ENCODE measurements at places on chromosomes 5 and 9.

DNA sequence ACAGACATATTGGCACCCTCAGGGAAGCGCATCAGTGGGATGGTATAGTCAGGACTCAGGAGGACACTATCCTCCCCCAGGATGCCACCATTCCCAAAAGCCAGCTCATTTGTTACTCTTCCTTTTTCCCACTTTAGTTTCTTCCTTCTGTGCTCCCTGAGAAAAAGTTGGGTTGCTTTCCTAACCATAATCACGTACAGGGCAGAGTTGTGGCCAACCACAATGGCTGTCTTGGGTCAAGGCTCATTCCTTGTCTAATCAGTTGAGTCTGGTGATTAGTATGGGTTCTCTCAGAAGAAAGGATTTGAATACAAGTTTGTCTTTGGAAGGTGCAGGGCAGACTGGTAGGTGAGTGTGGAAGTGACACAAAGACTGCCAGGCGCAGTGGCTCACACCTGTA lies 26.6 kb upstream of the ATP6V1G1 start:
- no peak for DNase-seq

- DNase-seq = no peak
Measured at GRCh38 chr5:26530305-26530704, 508.1 kb downstream of the CDH9 start.

DNA sequence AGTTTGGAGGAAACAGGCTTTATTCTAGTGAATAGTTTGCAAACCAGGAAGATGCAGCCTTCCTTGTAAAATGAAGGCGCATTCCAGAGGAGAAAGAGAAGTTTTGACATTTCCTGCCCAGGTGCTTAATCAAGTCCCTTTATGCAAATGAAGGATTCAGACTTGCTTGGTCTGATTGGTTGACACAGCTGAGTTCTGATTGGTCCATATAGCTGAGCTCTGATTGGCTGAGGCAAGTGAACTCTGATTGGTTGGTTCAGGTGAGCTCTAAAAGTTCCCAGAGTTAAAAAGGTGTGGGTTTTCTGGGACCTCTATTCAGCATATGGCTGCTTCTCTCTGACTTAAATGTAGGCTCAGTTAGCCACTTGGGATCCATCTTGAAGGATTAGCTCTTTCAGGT lies 151.0 kb downstream of the CACNA1B start:
- DNase-seq = no peak

- no peak for DNase-seq
Measured at GRCh38 chr5:119743927-119744326, 114.6 kb downstream of the FAM170A start.

- DNase-seq = no peak
Measured at GRCh38 chr9:3526997-3527940, 1.5 kb upstream of the RFX3 start.

DNA sequence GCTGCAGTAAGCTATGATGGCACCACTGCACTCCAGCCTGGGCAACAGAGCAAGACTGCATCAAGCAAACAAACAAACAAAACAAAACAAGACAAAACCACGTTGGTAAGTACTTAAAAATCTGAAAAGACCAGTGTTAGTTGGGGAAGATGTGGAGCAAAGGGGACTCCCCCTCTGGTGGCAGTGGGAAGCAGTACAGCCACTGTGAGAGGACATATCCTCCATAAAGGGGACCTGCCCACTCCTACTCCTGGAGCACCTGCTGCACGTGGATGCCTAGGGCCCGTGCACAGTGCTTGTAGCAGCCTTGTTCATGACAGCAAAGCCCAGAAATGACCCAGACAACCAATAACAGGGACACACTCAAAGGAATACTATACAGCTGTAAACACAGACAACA lies 17.0 kb upstream of the IPPK start:
- no peak for DNase-seq

DNA sequence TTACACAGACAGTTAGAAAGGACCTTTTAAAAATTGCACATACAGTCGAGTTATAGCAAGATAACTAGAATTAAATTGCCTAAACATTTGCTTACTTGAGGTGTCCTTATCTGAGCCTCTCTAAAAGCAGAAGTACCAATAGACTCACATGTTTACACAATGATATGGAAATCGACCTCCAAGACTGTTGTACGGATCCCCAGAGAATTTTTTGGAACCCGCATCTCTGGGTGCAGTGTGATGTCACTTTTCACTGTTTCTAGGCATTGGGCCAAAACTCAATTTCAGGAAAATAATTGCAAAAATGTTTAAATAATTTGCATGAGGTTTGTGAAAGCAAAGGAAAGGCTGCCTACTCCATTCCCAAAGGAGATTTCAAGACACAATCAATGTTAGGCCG lies 63.1 kb upstream of the ATG10 start:
- no peak for DNase-seq

- DNase-seq = no peak
Measured at GRCh38 chr5:23991406-23991805, 484.0 kb downstream of the PRDM9 start.

GRCh38 chr5:42944989-42945388 lies 95.1 kb downstream of the ANXA2R start:
- no peak for DNase-seq

DNA sequence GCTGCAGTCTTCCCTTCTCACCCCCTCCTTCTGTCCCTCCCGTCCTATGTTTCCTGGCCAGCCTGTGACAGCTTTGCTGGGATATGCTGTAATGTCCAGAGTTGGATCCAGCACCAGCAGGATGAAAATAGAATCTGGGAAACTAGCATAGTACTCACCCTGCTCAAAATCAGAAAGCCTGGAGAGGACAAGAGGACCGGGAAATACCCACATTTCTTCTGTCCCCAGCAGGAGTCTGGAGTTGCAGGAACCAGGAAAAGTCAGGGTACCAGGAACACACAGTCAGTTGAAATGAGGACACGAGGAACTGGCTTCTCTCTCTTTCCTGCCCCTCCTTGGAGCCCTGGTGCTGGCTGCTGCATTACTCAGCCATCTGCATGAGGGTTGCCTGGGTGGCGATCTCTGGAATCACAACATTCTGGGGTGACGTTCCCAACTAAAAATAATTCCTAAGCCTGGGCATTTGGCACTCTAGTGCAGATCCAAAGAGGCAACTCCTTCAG lies 59.6 kb upstream of the NFIL3 start:
- no peak for DNase-seq

DNA sequence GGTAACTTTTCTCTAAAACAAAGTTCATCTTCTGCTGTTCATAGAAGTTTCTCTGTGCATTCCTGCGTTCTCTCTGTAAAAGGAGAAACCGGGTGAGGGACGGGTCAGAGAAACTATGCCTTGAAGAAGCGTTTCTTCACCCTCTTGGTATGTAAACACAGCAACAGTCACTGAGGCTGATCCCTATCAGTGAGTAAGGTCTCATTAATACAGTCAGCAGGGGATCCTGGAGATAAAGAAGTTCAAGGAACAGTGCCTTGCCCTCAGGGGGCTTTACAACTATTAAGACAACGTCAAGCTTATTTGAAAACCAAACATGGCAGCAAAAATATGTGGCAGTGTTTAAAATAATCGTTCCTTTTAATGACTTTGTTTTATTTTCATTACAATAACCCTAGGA lies 202.9 kb upstream of the IL12B start:
- DNase-seq = no peak

DNA sequence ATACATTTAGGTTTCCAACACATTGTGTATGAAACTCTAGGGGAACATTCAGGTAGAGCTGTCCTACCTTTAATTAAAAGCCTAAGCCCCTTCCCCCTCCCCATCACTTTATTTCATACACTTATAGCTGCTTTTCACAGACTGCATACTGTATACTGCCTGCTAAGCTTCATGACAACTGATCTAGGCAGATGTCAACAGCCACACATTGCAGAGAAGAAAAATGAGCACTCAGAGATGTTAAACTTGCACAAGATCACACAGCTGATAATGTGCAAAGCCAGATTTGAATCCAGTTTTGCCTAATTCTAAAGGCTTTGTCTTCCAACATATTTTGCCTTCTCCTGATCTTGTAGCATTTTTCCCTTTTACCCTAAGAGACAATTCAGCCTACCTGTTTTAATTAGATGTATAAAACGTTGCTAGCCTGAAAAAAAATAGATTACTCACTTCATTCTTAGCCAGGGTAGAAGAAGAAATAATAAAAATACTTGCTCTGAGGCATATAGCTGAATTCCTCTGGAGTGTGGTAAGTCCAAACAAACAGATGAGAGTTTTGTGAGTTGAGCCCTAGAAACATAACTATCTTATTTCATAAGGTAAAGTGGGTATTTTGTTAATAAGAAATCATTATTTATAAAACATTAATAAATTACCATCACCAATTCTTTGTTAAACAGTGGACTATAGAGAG lies 56.9 kb upstream of the CAST start:
- no peak for DNase-seq

DNA sequence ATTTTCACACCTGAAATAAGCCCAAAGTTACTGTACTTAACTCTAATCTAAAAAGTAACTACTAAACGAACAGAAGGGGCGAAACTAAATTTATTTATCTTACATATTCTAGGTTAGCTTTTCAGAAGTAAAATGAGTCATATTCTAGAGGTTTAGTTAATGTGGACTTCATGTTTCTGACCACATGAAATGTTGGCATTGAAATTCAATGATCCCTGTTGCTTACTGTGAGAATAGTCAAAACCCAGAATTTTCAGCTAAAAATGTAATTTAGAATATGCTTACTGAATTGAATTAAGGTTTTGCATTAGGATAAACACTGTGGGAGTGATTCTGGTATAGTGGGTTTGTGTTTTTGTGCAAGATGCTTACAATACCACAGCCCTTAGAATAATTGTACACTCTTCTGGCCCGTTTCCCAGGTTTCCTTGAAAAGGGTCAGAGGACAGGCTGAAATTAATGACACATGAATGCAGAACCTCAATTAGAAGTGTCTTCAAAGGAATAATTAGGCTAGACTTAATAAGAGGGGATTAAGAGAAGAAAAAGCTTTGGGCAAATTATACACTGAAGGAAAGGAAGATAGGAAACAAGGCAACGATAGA lies 1.4 kb upstream of the SNX18 start:
- DNase-seq = no peak

- no peak for DNase-seq
Measured at GRCh38 chr9:23502004-23502403, 324.0 kb downstream of the ELAVL2 start.

GRCh38 chr9:122944960-122945888 lies 4.4 kb downstream of the RABGAP1 start:
- no peak for DNase-seq

- DNase-seq = no peak
Measured at GRCh38 chr9:106862110-106862820, 701 bp upstream of the ZNF462 start.

GRCh38 chr5:122156724-122157325 lies 27.5 kb downstream of the ZNF474 start:
- DNase-seq = no peak

DNA sequence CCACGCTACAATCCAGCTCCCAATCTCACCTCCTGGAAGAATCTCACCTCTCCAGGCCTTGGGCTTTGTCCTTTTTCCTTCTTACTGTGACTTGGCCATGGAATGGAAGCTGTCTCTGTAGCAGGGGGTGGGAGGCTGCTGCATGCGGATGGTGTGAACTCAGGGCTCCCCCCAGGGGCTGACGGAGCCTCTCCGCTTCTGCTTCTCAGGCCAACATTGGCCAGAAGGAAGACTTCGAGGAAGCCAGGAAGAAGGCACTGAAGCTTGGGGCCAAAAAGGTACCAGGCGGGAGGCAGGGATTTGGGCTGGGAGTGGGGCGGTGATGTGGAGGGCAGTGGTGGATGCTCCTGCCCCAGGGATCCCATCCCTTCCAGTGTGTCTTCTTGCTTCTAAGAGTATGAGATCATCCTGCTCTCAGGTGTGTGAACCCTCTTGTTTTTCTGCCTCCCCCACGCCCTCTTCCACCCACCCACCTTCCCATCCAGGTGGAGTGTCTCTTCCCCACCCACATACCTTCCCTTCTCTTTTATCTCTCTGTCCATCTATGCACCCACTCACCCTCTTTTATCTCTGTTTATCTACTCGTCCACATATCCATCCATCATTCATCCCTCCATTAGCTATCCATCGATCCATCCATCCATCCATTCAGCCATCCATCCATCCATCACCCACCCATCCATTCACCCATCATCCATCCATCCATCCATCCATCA lies 9.5 kb downstream of the ASS1 start:
- DNase-seq = no peak

- DNase-seq = no peak
Measured at GRCh38 chr5:135087950-135088349, 53.9 kb upstream of the PITX1 start.

DNA sequence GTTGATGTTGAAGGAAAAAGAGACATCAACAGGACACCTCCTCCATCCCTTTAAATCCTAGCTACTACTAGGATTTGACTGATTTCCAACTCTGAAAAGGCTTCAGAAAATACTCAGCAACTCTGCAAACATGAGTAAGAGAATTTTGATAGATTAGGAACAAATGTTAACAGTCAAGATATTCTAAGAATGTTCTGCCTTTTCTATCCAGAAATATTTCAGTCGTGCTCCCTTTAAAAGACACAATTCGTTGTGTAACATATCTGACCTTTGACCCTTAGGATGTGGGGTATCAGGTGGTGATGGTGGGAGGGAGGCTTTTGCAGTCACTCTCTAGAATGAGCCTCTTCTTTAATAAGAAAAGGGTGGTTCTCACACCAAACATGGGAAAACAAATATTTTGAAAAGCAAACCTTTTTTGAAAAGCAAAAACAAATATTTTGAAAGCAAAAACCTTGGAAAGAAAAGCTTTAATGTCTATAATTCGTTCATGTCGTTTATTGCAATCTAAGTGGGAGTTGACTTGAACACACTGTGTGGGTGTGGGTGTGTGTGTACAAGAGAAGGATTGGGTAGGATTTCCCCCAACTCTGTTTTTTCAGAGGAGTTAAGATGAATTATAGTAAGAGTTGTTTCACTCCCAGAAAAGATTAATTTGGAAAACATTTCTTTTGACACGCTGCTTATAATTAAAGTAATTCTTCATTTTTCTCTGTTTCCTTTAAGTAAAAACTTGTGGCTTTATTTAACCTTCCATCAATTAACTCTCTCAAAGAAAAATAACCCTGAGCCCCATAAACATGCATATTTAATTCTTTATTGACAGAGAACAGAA lies 152.8 kb downstream of the TMEM167A start:
- no peak for DNase-seq

GRCh38 chr5:176816043-176816745 lies 5.8 kb downstream of the UNC5A start:
- DNase-seq = no peak

- no peak for DNase-seq
Measured at GRCh38 chr9:137000177-137000930, 4.0 kb upstream of the CLIC3 start.

DNA sequence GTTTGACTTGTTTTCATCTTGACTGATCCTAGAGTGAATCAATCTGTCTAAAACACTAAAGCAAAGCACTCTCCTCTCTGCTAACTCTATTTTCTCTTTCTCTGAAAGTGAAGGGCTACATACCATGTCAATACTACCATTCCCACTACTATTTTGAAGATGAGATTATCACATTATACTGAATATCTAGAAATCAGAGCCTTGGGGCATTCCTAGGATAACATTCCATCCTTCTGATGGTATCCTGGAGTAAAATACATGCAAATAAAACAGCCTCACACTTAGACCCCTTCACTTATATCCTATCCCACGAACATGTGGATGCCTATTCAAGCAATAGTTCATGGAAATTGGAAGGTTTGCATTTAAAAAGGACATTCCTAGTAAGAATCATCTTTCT lies 309.3 kb upstream of the ACTBL2 start:
- no peak for DNase-seq

Data from stimulated activated CD4-positive, alpha-beta T cell treated with anti-CD3 and anti-CD28 coated beads, TNF-alpha, amount 100 ng/mL, for 4 hours (primary cell).